ENCODE measurements at places on chromosomes 2 and 18.

GRCh38 chr2:127759931-127760330, 51.0 kb downstream of the WDR33 start:
- DNase-seq: no peak

GRCh38 chr18:76613053-76613754, 118.2 kb upstream of the ZNF516 start:
- DNase-seq: no peak

DNA sequence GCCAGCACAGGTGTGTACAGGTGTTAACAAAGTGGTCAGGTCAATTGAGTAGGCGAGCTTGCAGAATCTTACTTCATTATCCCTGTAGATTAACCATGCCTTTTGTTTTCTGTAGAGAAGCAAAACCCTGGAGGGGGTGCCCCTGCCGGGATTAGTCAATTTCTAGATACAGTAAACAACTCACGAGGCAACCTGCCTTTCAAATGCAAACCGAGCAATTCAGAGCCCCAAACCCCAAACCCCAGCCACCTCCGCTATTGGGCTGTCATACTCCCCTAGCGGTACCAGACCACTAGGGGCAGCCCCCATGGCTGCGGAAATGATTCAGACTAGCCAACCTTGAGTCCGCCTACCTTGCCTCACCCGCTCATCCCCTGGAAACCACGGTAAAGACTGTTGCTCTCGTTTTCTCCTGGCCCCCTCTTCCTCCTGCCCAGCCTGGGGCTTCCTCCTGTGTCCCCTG, 61.4 kb upstream of the KIF5C start:
- no peak for DNase-seq

DNA sequence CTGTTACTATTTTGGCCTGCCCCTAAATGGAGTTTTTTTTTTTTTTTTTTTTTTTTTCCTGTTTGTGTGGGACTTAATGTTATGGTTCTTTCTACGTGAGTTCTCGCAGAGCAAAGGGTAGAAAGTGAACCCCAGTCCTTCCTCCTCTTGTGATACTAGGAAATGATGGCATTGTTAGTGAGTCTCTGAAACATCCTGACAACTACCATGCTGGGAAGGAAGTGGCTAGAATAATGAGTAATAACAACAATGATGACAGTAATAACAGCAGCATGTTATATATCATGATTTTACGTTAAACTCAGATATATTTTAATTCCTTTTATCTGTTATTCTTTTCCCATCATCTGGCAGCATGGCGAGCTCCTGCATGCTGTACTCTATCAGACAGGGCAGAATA, 216.2 kb upstream of the LINC00305 start:
- DNase-seq: no peak

DNA sequence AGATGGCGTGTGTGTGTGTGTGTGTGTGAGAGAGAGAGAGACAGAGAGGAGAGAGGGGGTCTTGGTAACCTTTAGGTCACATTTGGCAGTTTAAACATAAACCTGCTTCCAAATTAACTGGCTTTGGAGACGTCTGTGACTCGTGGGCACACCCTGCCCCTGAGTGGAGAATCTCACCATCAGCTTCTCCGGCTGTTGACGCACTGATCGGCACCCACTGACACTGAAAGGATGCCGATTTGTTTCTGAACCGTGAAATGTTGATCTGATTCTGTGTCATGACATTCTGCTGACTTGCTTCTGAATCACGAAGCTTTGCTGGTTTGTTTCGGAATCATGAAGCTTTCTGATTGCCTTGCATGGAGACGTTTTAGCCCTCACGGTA, 114.7 kb downstream of the RTP5 start:
- no peak for DNase-seq

GRCh38 chr2:15906778-15907177, 33.6 kb upstream of the MYCN start:
- no peak for DNase-seq
